ENCODE measurements at places on chromosomes 1 and 21.

DNA sequence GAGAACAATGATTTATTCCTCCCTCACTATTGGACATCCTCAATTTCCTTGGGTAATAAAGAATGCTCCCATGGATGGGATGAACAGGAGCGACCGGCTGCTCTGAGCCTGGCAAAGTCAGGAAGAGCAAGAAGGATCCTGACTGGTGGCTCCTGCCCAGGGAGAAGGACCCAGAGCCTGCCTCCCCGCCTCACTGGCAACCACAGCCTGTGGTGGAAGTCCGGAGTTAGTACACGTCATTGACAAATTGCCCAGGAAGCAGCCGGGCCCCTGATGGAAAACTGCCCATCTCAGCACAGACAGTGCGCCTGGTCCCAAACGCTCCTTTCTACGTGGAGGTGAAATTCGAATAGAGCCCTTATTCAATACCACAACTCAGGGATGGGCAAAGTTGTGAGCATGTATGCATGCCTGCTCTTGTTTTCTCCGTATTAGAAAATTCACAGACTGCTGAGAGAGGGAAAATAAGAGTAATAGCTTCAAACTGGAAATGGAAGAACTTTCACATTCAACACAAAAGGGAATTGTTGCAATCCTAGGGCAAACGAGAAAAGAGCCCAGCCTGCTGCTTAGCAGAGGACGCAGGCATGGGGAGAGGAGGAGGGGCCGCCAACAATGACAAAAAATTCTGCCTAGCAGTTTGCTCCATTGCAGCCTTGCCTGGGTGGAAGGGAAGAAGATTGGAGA, 397.1 kb upstream of the VAMP3 start:
- DNase-seq, result no peak

DNA sequence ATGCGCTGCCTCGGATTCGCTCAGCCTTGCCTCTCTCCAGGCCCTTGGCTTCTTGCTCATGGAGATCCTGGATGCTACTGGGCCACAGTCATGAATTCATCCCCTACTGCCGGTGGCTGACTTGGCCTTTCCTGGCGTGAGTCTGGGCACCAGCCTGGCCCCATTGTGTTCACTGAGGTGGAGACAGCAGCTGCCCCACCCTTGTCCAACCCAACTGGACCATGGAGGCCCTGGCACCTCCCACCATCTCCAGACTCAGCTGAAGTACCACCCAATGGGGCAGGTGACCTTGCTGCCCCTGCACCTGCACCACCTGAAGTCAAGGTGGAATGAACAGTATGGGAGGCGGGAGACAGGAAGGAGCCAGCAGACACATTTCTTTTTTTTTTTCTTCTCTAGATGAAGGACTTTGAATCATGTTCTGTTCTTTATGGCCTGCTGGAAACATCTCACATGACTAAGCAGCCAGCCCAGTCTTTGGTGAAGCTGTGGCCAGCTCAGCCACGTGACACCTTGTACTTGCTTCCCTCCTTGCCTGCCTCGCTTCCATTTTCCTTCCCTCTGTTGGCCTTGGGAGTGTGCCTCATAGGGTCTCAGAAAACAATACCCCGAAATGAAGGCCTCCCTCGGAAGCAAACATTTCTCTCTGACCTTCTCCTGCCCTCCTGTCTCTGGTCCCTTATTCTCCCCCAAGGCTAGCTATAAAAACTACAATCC, 3.8 kb upstream of the SLC30A2 start:
- DNase-seq, result no peak

DNA sequence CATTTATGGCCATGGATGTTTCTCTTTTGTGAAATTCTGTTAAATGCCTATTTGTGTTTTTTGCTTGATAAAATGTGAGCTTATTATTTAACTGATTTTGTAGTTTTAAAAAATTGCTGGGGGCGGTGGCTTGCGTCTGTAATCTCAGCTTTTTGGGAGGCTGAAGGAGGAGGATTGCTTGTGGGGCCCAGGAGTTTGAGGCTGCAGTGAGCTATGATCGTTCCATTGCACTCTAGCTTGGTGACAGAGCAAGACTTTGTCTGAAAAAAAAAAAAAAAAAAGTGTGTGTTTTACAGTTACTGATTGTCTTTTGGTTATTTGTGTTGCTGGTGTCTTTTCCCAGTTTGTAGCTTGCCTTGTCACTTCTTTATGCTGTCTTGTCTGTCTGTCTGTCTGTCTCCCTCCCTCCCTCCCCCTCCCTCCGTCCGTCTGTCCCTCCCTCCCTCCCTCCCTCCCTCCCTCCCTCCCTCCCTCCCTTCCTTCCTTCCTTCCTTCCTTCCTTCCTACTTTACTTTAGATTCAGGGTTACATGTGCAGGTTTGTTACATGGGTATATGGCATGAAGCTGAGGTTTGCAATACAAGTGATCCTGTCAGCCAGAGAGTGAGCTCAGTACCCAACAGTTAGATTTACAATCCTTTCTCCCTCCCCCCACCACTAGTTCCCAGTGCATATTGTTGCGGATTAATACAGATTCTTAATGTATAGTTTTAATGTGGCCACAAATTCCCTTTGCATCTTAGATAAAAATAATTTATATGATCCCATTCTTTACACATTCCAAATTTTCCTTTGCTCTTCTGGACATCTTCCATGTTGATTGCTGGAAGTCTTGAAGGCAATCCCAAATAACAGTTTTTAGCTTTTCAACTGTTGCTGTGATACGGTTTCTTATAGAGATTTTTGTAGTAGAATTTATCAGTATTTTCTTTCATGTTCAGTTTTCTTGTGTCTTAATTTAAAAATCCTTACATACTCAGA, 25.1 kb downstream of the PTBP2 start:
- no peak for DNase-seq

DNA sequence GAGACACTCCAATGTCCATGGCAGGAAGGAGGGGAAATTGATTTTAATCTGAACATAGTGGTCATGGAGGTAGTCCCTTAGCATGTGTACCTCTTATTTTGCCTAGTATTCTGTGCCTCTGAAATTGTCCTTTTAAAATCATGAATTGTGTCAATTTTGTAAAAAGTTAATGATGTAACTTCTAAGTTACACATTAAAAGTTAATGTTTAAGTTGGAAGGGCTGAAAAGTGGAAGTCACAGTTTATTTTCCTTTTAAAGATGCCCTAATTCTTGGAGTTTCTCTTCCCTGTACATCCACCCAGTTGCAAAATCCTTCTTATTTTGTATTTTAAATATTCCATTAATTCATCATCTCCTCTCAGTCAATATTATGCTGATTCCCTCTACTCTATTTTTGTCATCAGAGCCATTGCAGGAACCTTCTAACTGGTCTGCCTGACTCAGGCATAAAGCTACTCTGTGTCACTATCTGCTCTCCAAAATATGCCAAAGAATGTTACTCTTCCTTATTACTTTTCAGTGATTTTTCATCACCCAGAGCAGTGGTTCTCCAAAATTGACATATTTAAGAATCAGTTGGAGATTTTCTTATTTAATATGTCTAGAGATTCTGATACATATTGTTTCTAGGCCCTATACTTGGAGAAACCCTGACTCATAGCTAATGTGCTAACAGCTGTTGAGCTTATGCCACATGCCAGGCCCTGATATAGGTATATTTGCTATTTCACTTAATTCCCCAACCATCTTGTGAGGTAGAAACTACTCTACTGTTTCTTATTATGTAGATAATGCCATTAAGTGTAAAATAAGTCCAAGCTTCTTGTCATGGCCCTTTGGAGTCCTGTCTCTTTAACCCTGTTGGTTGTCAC, 5.1 kb downstream of the HOOK1 start:
- DNase-seq, result no peak

DNA sequence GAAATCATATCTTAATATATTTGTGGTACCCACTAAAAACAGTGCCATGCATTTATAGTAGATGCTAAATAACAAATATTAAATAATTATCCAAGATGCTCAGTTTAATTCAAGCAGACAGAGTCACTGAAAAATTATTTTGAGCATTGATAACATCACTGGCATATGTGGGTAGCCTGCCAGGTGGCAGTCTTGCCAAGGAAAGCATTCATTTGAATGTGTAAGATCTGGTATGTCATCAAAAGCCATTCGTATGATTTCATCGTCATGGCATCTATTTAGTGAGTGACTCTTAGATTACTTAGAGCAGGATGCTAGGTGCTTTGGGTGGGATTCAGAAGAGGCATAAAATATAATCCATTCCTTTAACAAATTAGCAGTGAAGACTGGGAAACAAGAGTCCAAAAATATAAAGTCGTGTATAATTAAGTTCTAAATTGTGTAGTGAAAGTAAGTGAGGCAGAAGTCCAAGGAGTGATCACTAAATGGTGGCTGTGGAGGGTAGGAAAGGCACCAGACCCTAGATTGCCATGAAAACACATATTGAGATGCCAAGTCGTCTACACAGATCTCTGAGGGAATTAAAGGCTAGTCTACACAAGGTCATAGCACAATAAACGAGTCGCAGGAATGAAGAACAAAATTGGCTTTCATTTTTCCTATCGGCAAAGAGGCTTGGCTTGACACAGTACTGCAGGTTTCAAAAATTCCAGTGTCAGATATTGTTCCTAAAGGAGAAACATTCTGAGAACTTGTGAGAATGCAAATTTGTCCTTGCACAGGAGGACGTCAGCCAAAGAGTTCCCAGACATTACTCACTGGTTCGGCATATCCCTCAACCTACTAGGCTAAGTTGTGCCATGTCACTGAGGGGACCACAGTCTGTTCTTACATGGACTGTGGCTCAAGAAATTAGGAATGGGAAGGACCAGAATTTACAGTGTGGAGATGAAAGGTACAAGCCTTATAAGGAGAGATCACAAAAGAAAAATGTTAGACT, 130.8 kb downstream of the LYPLAL1 start:
- DNase-seq, result no peak

GRCh38 chr21:15274701-15275485, 210.1 kb upstream of the NRIP1 start:
- DNase-seq, result no peak

DNA sequence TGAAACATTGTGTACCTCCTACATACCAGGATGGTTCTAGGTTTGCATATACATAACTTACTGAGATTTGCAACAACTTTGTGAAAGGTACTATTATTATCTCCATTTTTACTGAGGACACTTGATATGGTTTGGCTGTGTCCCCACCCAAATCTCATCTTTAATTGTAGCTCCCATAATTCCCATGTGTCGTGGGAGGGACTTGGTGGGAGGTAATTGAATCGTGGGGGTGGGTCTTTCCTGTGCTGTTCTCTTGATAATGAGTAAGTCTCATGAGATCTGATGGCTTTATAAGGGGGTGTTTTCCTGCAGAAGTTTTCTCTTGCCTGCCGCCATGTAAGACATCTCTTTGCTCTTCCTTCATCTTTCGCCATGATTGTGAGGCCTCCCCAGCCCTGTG, 40.1 kb downstream of the IGSF21 start:
- DNase-seq, result no peak

DNA sequence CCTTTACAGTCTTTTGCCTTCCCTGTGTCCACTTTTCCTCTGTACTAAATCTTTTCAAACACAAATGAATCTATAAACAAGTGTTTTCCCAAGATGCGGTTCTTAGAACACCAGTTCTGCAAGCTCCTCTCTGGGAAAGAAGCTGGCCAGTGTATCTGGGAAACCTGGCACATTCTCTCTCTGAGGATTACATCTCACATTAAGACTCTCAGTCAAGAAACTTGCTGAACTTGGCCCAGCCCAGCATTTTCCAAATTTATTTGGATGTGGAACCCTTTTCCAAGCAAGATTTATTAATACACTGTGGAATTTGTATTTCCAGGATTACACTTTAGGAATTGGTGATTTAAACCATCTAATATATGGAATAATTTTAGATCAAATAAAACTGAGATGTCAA, 105.7 kb downstream of the ZNF281 start:
- DNase-seq, result no peak

GRCh38 chr1:179366093-179366800, 476 bp downstream of the AXDND1 start:
- no peak for DNase-seq

DNA sequence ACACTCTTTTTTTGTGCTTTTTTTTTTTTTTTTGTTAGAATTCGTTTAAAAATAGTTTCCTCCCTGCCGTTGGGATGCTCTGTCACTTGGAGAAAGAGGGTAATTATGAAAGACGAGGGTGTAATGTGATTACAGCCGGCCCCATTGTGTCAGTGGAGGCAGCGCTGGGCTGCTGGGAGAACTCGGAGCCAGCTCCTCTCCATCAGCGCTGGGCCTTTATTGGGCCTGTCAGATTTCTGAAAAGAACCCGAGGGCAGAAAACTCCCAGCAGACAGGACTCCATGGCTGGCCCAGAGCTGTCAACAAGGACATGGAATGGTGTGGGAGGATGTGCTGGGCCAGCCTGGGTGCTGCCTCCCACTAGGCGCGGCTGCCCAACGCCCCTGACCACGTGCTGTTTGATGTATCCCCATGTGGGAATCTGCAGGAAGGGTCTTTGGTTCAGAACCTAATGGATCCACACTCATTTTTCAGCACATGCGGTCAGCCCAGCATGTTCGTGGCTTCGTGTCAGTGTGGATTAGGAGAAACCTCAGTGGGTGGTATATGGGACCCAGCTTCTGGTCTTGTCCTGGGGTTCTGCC, 222.6 kb upstream of the KIAA0040 start:
- DNase-seq, result no peak

- no peak for DNase-seq
These were observed 70.7 kb downstream of the SPATA46 start for GRCh38 chr1:162305969-162306368.

GRCh38 chr1:82979593-82980236, 1019.2 kb downstream of the TTLL7 start:
- DNase-seq, result no peak

DNA sequence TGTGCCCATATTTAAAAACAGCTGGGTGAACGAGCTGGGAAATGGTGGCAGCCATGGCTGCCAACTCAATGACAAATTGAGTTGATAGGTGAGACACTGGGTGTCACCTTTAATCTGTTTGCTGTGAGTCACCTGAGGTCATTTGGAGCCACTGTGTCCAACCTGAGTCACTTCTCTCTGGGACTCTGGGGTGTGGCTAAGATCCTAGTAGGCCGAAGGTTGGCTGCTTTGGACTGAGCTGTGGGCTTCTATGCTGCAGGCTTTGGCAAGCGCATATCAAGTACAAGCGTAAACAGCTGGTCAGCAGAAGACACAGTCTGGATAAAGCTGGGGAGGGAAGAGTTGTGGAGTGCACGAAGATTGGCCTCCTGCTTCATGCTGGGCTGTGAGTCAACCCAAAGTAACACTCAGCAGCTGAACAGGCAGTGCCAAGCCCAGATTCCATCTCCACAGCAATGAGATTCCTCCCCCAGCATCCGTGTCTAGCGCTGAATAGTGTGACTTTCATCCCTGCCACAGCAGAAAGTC, 24.0 kb downstream of the TEX35 start:
- DNase-seq, result no peak

DNA sequence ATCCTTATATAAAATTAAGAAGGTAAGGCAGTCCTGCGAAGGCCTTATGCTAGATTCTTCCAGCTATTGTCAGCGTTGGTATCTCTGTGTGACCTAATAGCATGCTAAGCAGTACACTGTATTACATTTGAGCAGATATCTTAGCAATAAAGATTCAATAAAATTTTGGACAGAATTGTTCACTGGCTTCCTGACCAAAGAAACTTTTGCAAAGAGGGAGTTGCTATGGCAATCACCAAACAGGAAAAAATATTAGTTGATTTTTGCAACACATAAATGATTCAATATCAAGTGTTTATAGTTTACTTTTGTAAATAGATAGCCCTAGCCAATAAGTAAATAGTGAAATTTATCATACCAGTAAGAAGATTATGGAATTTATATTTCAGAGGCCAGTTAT, 31.0 kb upstream of the PLEKHO1 start:
- DNase-seq, result no peak
